Nucleus accumbens (tissue), 56 donors: ENCODE measurements at places on chromosomes 6 and 20.

GRCh38 chr6:2868637-2869036, 27.0 kb upstream of the SERPINB1 start:
- no peak for DNase-seq

DNA sequence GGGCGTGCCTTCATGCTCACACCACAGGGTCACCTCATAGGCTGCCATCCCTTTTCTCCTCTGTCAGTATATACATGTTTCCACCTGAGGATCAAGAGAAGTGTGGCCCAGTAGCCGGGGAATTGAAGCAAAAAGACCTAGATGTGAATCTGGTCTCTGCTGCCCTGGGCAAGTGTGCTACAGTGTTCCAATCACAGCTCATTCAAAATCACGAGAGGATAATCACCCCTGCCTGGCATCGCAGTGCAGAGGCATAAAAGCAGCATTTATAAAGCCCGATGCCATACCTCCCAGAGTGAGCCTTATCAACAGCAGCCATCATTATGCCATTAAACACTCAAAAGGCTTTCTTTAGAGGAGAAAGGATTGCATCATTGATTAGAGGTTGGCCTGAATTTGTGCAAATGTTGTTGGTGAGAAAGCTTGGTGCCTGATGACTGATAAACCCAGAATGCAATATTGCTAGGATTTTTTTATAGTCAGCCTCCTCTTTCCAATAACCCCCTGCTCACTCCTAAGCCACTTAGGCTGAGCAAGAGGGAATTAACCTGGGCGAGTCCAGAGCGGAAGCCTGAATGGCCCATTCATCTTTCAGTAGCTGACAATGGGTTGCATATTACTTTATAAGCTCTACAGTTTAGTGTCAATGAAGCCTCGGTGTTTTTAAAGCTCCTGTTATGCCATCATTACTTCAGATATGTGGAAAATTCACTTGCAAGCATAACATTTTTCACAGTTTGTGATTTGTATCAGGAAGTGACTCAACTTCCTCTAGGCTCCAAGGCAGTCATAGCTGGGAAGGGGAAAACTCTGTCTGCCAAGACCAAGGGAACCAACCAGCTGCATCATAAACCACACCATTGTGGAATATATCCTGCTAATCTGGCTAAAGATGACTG, 92.5 kb upstream of the NXT1 start:
- no peak for DNase-seq

DNA sequence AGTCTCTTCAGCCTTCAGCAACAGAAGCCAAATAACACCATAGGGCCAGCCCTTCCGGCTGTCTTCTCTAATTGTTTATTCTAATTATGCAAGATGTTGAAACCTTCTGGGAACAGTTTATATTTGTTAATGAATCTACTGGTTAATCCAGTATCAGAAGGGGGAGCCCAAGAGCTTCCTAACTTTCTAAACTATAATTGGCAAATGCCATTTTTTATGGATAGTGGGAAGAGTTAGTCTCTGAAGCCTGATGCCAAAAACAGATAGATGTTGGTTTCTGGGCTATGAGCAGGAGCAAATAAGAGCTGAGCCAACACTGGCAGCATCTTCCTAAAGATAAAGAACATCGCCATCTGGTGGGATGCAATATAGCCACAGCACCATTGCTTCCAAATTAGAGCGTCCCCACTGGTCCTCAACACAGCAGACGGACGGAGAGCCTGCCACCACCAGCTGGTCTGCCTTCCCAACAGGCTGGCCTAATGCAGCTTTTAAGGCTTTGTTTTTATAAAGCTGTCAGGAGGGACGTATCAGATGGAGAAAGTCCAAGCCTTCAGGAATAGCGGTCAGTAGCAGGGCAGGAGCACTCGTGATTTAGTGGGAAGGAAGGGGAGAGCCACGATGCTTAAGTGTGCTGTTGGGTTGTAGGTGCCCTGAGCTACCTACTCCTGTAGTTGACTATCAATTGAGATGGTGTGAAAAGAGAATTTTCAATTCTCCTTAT, 118.8 kb downstream of the RALGAPA2 start:
- no peak for DNase-seq

DNA sequence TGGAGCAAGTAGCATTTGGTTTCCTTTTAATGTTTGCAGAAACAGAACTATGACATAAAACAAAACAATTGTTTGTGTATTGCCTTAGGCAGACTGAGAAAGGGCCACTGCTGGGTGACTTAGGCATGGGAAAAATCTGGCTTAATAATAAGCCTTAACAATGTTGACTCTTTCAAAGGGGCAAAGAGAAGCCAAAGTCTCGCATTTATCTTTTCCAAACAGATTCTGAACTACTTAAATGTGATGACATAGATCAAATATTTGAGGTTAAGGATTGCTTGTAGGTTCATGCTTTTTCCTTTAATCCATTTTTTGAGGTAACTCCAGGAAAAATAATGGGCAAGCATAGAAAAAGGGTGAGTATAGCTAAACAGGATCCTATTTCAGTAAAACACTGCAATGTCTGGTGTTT, 39.6 kb downstream of the ADAT2 start:
- no peak for DNase-seq

- DNase-seq = no peak
Measured at GRCh38 chr6:149890629-149891045, 7.3 kb downstream of the RAET1E start.

DNA sequence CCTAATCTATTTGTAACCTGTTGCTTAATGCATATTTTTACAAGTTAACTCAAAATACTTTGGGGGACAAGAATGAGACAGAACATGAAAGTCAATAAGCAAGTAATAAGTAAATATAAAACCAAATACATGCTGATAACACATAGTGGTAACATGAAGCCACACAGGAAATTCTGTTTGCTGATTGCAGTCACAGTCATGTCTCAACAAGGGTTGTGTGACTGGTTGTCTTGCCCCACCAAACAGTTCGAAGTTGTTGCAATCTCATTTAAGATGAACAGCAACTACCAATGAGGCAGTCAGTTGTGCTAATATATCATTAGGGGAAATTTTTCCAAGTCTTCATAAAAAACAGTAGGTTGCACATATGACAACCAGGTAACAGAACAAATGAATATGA, 14.5 kb downstream of the CD24 start:
- no peak for DNase-seq

DNA sequence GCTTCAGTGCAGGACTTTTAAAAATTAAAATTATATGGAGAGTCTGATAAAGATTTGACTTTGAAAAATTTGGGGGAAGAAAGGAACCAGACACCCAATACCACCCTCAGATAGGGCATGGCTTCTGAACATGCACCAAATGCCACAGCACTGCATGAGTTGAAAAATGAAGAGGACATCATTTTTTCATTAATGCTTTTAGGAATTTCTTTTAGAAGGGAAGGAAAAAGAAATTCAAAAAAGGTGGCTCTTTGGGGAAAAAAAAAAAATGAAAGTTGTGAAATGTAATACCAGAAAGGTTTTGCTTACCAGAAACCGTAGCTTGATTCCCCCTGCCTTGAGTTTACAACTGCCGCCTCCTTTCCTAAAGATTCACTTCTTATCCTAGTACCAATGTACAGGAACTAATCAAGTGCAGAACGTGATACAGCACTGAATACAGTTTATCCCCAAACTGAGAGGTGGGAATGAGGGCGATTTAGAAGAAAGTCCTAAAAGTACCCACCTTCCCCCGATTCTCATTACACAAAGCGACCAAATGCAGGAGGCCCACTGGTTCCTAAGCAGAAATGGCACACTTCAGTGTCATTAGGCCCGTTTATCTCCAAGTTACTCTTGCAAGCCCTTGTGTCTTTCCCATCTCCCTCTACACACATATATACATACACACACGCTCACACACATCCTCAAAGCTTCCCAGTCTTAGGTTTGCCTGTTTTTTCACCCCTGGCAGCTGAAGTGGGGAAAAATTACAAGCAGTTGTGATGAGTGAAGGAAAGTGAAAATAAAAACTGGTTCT, 2.8 kb downstream of the PPP1R10 start:
- no peak for DNase-seq

DNA sequence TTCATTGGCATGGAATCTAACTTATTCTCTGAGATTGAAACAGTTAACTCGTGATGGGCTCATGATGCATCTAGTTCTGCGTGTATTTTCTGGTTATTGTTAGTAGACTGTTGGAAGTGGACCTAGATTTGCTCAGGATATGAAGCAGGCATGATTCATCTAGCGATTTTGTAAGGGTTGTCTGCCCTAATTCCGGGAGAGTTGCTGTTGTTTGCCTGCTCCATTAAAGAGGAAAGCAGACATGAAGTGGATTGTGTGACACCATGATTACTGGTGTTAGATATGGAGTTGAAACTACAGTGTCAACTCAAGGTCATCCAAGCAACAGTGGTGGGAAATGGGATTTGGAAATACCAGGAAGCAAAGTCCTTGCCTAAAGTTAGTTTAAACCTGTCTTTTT, 41.0 kb downstream of the SOX4 start:
- DNase-seq = no peak

GRCh38 chr20:16104783-16105182, 468.5 kb downstream of the KIF16B start:
- DNase-seq = no peak

- no peak for DNase-seq
Measured at GRCh38 chr6:89110284-89110683, 7.6 kb downstream of the SRSF12 start.

DNA sequence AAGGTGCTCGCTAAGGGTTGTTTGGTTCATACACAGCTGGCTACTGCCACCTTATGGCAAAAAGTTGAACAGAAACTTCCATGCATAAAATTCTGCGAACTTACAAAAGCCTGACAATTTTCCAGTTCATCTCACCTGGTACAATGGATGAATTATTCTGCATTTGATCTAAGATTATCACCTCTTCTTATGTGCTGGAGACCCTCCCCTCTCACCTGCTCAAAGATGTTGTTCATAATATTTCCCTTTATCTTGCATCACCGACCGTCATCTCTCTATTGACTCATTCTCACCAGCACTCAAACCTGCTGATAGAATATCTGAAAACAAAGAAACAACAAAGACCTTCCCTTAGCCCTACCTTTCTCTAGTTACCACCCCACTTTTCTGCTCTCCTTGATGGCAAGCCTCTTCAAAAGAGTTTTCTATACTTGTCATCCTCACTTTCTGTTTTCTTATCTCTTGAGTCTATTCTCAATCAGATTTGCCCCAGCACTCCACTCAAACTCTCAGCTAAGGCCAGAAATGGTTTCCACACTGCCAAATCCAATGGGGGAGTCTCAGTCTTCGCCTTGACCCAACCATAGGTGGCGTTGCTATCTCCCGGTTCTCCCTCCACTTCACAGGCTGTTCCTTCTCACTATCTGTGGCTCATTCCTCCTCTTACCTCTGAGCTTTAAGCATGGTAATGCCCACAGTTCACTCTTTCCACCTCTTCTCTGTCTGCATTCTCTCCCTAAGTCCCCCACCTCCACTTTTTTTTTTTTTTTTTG, 25.8 kb downstream of the SNRNP48 start:
- DNase-seq = no peak

DNA sequence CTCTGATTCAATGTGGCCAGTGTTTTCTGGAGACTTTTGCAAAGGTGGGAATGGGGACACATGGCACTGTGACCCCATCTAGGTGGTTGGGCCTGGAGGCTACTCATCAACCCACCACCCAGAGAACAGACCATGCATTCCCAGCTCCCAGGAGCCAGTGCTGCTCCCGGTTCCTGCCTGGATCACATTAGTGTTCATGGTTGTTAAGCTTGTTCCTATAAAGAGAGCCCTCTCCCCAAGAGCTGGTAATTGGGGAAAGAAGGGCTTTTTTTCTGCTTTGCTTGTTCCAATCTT, 102.0 kb downstream of the PHACTR3 start:
- DNase-seq = no peak

- no peak for DNase-seq
Measured at GRCh38 chr6:50785921-50786320, 32.8 kb upstream of the TFAP2B start.

DNA sequence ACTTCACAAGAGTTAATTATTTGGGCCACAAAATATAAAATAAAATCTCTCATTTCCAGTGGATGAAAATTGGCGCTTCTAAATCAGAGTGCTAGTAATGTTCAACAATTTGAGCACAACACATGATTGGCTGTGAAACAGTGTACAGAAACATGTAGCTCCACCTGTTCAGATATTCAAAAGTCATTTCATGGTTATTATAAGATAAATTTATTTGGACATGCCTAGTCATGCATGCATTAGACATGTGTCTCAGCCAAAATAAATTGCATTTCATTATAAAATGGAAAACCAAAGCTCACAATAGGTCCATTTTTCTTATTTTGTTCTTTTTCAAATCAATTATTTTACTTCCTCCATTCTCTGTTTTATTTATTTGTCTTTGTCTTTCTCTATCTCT, 374.8 kb downstream of the LMBRD1 start:
- DNase-seq = no peak

DNA sequence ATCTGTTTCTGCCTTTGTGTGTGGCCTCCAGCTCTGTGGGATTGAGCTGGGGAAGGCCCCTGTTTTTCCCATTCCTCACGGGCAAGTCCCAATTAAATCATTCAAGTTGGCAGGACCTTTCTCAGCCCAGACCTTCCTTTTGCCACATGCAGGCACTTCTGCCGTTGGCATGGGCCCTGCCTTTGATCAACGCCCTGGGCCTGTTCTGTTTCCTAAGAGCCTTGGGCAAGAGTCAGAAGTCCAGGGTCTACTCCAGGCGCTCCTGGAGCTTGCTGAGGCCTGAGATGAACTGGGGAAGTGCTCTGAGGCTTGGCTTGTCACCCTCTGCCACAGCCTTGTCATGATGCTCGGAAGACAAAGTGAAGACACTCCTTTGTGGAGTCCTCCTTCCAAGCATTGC, 7.1 kb downstream of the IP6K3 start:
- no peak for DNase-seq

GRCh38 chr20:50323777-50324775, 133.4 kb downstream of the CEBPB start:
- no peak for DNase-seq

DNA sequence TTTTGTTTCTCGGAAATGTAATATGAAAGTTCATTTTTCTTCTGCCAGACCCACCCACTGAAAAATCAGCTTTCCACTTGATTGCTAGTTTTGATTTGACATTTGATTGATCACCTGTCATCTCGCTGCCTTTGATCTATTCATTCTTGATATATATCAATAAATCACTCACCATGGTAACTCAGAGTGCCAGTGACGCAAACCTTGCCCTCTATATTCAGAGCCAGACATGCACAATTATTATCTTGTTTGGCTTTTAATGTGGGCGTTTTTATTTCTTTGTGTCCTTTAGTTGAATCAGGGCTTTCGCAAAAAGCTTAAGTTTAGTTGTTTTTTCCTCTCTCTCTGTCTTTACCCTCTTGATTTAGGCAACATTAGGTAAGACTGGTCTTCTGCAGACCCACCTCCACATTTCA, 2.0 kb downstream of the TSHZ2 start:
- no peak for DNase-seq

- DNase-seq = no peak
Measured at GRCh38 chr6:16979677-16980370, 122.0 kb upstream of the STMND1 start.
